IPS-NIHi11 (cell line): ENCODE measurements at places on chromosomes 12 and 14.

DNA sequence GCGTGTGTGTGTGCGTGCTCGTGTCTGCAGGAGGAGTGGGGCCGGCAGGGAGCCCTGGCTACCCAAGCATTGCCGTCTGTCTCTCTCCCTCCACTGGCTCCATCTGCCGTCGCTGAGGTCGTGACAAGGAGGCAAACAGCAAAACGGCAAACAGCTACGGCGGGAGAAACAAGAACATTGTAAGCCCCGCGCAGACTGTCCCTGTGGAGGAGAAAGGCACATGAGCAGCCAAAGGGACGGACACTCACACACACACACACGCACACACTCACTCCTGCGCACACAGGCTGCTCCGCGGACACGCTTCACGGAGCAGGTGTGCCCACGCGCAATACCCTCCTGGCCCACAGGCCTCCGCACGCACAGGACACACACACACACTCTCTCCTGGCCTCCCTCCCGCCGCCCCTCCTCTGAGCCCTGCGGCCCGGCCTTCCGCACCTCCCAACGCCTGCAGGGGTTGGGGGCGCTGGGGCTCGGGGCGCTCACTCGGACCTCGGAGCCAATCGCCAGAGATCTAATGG lies 905 bp downstream of the CISTR start:
- DNase-seq = no peak

- no peak for DNase-seq
Observed at GRCh38 chr12:30045171-30045570, 261.4 kb upstream of the TMTC1 start.

DNA sequence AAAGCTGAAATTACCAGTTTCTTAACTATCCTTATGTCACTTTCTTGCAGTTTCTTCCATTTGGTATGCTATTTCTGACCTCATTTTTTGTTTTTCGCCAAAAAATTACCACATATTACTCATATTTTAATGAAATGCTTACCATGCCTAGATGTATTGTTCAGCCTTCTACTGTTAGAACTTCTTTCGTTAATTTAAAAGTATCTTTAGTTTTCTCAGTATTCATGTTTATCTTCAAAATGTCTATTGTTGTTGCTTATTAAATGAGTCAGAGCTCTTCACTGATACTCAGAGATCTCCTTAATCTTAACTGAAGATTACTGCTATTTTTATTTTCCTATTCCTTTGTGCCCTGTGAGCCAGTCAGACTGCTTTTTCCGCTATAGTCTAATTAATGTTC lies 20.5 kb downstream of the RAP1B start:
- no peak for DNase-seq

DNA sequence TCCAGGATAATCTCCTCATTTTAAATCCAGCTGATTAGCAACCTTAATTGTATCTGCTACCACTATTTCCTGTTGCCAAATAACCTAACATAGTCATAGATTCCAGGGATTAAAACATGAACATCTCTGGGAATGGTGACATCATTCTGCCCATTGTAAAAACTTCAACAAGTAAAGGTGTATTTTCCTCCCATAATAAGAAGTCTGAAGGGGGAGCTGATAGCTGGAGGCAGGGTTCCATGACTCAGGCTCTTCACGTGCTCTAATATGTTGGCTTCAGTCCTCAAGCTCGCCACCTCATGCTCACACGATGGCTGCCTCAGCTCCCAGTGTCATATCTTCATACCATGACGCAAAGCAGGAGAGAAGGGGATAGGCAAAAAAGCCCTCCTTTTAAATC lies 172.0 kb upstream of the VASH1 start:
- no peak for DNase-seq

GRCh38 chr12:10067942-10068341 lies 30.8 kb downstream of the CLEC1A start:
- DNase-seq = no peak

GRCh38 chr12:130835011-130835410 lies 4.0 kb downstream of the STX2 start:
- no peak for DNase-seq
